Fibroblast of the aortic adventitia (primary cell): ENCODE measurements at places on chromosomes 13 and 19.

GRCh38 chr19:9885077-9885552, 50.0 kb downstream of the PIN1 start:
- DNase-seq, result peak; percentile 65

DNA sequence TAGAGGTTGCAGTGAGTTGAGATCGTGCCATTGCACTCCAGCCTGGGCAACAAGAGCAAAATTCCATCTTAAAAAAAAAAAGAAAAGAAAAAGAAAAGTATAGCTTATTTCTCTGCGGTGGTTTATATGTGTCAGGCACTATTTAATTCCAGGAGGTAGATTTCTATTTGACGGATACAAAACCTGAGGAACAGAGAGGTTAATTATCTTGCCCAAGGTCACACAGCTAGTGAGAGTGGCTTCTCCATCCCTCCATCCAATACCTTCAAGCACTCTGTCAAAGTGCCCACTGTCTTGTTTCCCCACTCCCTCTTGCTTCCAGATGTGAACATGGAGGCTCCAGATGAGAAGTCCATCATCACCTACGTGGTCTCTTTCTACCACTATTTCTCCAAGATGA, 34.8 kb downstream of the SPTBN4 start:
- no peak for DNase-seq

DNA sequence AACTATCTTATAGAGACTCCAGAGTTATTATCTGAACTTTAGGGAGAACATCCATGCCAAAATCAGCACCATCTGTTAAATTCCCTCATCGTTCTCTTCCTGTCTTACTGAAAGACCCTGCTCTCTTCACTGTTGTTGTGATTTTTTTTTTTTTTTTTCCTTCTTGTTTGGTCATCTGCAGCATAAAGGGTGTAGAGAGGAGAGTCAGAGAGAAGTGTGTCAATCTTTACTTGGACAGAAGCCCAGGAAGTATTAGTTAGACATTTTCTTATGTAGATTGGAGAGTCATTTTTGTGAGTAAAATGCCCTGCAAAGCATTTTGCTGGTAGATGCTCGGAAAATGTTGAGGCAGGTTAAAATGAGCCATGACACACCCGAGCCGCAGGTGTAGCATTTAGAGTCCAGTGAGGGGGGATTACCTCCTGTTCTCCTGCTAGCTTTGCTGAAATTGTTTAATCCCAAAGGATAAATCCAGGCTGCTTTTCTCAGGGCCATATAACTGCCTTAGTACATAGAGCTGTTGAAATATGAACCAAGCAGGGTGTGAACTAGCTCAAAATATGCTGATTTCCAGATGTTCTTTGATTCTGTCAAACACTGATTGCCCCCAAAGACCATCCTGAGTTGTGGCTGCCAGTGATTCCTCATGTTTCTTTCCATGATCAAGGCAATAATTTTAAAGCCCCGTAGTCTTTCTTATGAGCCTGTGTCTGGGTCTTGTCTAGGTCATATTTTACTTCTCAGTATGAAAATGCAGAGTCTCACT, 143.5 kb downstream of the DCT start:
- no peak for DNase-seq

GRCh38 chr13:26246154-26246553, 7.8 kb upstream of the CDK8 start:
- DNase-seq, result no peak

GRCh38 chr19:23409392-23410048, 14.2 kb upstream of the ZNF91 start:
- no peak for DNase-seq

GRCh38 chr19:7645163-7645562, 8.3 kb downstream of the STXBP2 start:
- no peak for DNase-seq

DNA sequence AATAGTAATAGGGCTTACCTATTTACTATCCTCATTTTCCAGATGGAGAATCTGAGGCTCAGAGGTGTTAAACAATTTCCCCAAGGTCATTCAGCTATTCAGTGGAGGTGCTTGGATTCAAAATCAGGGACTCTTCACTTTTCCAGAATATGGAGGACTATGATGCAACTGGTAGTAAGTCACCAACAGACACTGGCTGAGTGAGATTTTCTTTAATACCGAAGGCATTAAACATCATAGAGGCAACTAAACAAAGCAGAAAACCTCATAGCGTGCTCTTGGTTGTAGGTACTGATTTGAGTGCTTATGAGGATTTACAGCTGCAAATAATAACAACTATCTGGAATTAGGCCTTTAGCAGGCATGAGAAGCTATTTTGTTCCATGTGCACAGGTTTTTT, 134.4 kb downstream of the DLEU7 start:
- no peak for DNase-seq
